Fibroblast of lung (primary cell): ENCODE measurements at places on chromosomes 4 and X. TPM values are rescaled to one million over a fixed set of nuclear protein-coding genes. Genes with fewer than 3 reads are reported as not detected.
A peak's percentile ranks its signal among the peaks of the same experiment; 100 is the strongest.

The SMIM43 gene
- total RNA-seq: 0.26 and 0.83 TPM in 2 replicates

The ANAPC10 gene
- total RNA-seq: 27.2 and 28.1 TPM in 2 replicates

The C1QTNF7 gene
- total RNA-seq: 1.5 and 3.0 TPM in 2 replicates

The SERTM2 gene
- total RNA-seq: under 0.01 TPM in 2 replicates

The MXD4 gene
- total RNA-seq: 26.7 and 42.1 TPM in 2 replicates

The ADH1C gene
- total RNA-seq: 0.77 and 0.83 TPM in 2 replicates

The CFAP47 gene
- total RNA-seq: not detected in 2 replicates

The SHROOM4 gene
- 0.50 and 0.51 TPM in 2 replicates for total RNA-seq

The IL1RAPL1 gene
- total RNA-seq: 0.26 and 2.8 TPM in 2 replicates

The IL21 gene
- not detected in 2 replicates for total RNA-seq

The TCEAL2 gene
- total RNA-seq: 0.17 and 0.26 TPM in 2 replicates

The CYP4V2 gene
- 27.2 and 37.8 TPM in 2 replicates for total RNA-seq

The MAGEC3 gene
- not detected in 2 replicates for total RNA-seq

The JCHAIN gene
- total RNA-seq: 14.1 and 28.7 TPM in 2 replicates

The MXRA5 gene
- total RNA-seq: 11.0 and 40.3 TPM in 2 replicates

The DCAF8L2 gene
- total RNA-seq: not detected in 2 replicates

The TBC1D25 gene
- 3.9 and 5.1 TPM in 2 replicates for total RNA-seq

The LUZP4 gene
- not detected in 2 replicates for total RNA-seq

The HAND2 gene
- under 0.01 TPM in 2 replicates for total RNA-seq

The MAGEA6 gene
- total RNA-seq: not detected in 2 replicates

DNA sequence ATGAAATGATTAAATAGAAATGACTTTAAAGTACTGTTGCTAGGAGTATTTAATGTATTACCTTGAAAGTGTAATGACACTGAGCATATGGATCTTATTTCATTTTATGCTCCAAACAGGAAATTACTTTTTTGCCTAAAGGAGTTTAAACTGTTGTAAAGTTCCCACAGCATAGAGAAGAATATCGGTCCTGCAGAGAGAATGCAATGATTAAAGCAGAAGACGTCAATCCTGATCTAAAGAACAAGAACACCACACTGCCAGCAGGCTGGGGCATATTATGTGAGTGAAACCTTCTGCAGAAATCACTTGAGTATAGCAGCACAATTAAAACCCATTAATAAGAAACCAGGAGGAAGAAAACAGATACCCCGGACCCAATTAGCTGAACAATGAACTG, 72.8 kb upstream of the CAMK2D start:
- no peak for DNase-seq

GRCh38 chr4:123073650-123074049, 151.3 kb upstream of the NUDT6 start:
- DNase-seq: no peak

- DNase-seq: peak; percentile 17
Measured at GRCh38 chrX:30957753-30958152, 68.7 kb upstream of the TAB3 start.

GRCh38 chr4:137623013-137623412, 90.7 kb upstream of the PCDH18 start:
- no peak for DNase-seq

GRCh38 chr4:121072224-121073003, at the start of gene NDNF:
TSS of gene NDNF (minus strand) at chr4:121072535. CDS start at chr4:121045837, 26,698 bp downstream.
- peak; percentile 54 for DNase-seq

GRCh38 chr4:173703021-173703420, 173.0 kb upstream of the HAND2 start:
- no peak for DNase-seq

- peak; percentile 85 for DNase-seq
Measured at GRCh38 chr4:95548738-95549245, at the start of gene UNC5C. TSS of gene UNC5C (minus strand) at chr4:95548973.

- DNase-seq: peak; percentile 27
Measured at GRCh38 chrX:129719931-129720530, 18.7 kb upstream of the XPNPEP2 start.

GRCh38 chrX:120380699-120381098, 18.8 kb downstream of the ATP1B4 start:
- peak; percentile 11 for DNase-seq

GRCh38 chrX:24979081-24979480, 36.7 kb downstream of the ARX start:
- peak; percentile 8 for DNase-seq

- no peak for DNase-seq
Measured at GRCh38 chr4:182683661-182684060, 233.5 kb downstream of the DCTD start.

GRCh38 chr4:161581262-161582230, 582.3 kb downstream of the FSTL5 start:
- peak; percentile 27 for DNase-seq

GRCh38 chr4:143391261-143391660, 54.6 kb downstream of the GAB1 start:
- no peak for DNase-seq

DNA sequence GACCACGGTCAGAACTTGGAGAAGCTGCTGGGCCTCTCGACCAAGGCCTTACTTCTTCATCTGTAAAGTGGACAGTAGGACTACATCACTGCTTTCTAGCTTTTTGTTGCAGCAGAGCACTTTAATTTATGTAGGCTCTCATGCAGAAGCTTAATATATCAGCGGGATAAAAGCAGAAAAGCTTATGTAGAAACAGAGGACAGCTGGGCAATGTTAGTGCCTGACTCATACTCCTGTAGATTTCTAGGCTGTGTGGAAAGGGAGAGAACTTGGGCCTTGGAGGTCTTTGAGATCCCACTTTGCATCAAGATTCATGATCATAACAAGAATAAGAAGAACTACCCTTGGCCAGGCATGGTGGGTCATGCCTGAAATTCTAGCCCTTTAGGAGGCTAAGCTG, 91.2 kb downstream of the ARHGAP10 start:
- peak; percentile 42 for DNase-seq

DNA sequence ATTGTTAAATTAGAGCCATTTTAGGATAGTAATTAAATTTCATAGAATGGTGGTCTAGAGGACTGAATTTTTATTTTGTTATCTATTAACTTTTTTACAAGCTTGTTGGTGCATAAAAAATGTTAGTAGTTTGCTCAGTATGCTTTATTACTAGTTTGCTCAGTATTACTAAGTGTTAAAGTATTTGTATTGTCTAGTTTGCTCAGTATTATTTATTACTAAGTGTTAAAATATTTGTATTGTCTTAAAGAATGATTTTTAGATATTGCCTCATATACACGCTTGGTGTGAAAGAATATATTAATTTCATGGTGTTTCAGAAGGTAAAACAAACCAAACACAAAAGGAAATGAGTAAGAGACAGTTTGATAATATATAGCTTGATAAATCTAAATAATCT, 268.4 kb upstream of the MAGEB18 start:
- DNase-seq: peak; percentile 1

- peak; percentile 31 for DNase-seq
Measured at GRCh38 chr4:15753786-15754185, 24.3 kb upstream of the CD38 start.

GRCh38 chrX:68284281-68284904, 148.9 kb downstream of the OPHN1 start:
- no peak for DNase-seq

DNA sequence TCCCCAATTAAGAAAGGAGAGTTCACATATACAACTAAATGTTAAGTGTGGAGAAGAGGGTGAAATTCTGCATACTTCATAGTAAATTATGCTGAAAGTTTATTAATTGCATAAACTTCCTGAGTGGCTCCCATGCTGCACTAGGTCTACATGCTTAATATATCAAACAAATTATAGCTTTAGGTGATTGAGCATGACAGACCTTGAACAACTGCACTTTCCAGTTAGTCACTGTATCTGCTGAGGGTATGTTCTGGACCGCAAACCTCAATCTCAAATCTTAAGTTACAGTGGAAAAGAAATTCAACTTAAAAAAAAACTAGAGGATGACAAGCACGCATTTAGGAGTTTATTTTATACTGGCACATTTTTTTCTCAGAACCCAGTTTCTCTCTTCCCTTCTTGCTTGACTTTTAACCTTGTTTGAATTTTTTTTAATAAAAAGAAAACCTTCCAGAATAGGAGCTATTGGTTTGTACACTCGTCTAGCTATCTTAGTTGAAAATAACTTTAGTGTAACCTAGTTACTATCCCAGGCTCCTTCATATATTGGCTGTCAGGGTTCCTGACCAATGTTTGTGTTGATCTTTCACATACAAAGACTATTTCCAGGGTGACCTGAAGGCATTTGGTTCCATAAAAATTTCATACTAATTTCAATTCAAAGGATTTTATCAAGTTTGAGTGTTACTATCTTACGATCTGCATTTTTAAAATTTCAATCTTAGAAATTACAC, 10.2 kb upstream of the FAM120C start:
- no peak for DNase-seq

- no peak for DNase-seq
Measured at GRCh38 chr4:143055997-143056396, 128.7 kb upstream of the USP38 start.

- no peak for DNase-seq
Measured at GRCh38 chrX:100731441-100732281, at the start of gene SYTL4. TSS of gene SYTL4 (minus strand) at chrX:100732121. CDS start at chrX:100702037, 30,084 bp downstream.

DNA sequence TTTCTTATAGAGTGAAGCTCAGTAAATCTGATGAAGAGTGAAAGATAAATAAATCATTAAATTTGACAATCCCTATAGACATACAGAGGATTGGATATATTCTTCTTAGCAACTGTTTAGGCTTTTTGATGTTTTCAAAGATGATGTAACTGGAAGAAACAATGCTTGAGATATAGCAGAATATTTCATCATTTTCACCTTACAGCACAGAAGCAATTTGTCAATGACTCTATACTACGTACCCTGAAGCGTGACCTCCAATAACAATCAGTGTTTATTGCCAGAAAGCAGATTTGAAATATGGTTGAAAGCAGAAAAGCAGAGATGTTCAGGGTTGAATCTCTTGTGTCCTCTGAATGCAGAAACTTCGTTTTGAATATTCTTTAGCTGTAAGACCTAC, 228.4 kb downstream of the DTHD1 start:
- no peak for DNase-seq

GRCh38 chr4:123848606-123849005, 452.0 kb downstream of the SPRY1 start:
- DNase-seq: no peak

DNA sequence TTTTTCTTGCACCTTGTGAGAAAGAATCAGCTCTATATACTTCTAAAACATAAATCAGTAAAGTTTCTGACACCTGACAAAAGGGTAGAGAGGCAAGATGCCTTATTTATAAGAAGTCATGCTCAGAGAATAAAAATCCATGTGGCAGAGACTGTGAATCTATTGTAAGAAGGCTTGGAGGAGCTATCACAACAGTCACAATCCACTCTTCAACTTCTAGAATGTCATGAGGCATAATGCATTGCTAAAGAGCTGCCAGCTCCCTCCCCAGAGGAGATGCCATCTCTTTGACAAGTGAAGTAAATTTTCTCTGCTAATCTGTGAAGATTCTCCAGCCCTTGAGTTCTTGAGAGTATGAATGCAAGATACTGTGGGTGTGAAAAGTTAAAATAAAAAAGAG, 971.2 kb upstream of the IGFBP7 start:
- DNase-seq: no peak

- no peak for DNase-seq
Measured at GRCh38 chr4:5774416-5775036, 63.5 kb downstream of the EVC start.

GRCh38 chrX:91039777-91040176, 394.9 kb upstream of the PABPC5 start:
- no peak for DNase-seq

GRCh38 chr4:141576585-141577110, 59.7 kb upstream of the IL15 start:
- no peak for DNase-seq

DNA sequence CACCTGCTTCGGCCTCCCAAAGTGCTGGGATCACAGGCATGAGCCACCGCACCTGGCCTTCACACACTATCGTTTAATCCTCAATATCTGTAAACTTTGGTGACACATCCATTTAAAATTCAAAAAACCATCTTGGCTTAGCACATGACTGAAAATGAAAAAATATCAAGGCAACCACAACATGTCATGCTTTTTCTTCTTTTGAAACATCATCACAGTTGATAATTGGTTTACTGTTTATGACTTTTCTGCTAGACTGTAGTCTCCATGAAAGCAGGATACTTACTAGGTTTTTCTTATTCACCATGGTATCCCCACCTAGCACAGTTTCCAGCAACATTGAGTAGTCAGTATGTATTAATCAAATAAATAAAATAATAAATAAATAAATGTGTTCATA, 11.0 kb downstream of the GNRHR start:
- no peak for DNase-seq

DNA sequence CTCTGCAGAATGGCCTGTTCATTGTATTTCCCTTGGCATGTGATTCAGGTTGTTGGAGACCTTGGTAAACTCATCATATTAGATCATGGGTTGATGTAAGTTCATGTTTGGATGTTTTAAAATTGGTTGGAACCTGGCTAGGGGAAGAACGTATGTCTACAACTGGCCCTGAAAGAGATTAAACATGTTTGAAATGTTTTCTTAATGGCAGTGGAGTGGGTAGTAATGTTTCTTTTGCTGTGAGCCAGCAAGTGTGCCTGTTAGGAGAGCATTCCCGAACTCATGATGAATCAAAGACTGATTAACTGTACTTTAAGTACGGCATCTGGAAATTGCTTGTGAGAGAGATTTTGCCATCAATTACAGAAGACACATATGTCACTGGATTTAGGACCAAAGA, 44.5 kb upstream of the SLC4A4 start:
- peak; percentile 24 for DNase-seq
